ENCODE measurements at places on chromosomes 3 and 15.

- no peak for DNase-seq
Observed at GRCh38 chr3:185049710-185050109, 103.2 kb downstream of the C3orf70 start.

- DNase-seq: no peak
Observed at GRCh38 chr15:67887776-67888175, 47.9 kb upstream of the RNU6-1 start.

DNA sequence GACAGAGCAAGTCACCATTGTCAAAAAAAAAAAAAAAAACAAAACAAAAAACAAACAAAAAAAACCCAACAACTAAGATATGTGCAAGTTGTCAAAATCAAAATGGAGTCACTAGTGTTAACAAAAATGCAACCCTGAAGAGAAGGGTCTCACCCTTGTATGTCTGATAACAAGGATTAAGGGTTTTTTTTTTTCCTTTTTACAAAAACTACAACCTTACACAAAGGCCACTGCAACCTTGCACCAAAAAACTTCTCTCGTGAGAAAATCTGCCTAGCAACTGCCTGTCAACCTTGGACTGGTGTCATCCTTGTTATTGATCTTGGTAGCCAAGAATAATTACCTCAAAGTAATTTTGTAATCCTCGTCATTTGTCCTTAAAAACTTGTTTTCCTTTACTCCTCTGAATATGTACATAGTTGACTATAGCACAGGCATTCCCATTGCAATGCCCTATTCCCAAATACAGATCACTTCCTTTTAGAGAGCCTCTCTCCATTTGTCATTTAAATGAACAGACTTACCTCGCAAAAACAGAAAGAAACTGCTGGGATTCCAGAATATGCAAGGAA, 24.0 kb downstream of the TFRC start:
- no peak for DNase-seq

- no peak for DNase-seq
Observed at GRCh38 chr3:35739181-35739809, 100.0 kb downstream of the ARPP21 start.

- no peak for DNase-seq
Observed at GRCh38 chr15:92882697-92883162, 17.4 kb upstream of the CHD2 start.

- DNase-seq: no peak
Observed at GRCh38 chr3:169954142-169954756, 12.4 kb upstream of the SEC62 start.

GRCh38 chr3:182005219-182005618, 293.5 kb downstream of the SOX2 start:
- no peak for DNase-seq

DNA sequence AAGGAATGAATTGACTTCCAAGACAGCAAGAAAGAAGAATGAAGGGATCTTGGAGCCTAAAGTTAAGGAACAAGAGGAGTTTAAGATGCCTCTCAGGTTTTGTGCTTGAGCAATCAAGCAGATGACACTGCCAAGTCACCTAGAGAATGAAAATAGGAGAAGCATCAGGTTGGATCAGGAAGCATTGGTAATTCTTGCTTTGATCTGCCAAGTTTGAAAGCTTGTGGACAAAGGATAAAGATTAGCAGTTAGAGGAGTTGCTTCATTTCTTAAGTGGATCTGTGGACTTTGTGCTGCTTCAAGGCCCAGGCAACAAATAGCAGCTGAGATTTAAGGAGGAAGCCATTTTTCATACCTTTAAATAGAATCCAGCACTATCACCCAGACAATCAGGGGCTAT, 35.6 kb downstream of the FRMD5 start:
- no peak for DNase-seq

DNA sequence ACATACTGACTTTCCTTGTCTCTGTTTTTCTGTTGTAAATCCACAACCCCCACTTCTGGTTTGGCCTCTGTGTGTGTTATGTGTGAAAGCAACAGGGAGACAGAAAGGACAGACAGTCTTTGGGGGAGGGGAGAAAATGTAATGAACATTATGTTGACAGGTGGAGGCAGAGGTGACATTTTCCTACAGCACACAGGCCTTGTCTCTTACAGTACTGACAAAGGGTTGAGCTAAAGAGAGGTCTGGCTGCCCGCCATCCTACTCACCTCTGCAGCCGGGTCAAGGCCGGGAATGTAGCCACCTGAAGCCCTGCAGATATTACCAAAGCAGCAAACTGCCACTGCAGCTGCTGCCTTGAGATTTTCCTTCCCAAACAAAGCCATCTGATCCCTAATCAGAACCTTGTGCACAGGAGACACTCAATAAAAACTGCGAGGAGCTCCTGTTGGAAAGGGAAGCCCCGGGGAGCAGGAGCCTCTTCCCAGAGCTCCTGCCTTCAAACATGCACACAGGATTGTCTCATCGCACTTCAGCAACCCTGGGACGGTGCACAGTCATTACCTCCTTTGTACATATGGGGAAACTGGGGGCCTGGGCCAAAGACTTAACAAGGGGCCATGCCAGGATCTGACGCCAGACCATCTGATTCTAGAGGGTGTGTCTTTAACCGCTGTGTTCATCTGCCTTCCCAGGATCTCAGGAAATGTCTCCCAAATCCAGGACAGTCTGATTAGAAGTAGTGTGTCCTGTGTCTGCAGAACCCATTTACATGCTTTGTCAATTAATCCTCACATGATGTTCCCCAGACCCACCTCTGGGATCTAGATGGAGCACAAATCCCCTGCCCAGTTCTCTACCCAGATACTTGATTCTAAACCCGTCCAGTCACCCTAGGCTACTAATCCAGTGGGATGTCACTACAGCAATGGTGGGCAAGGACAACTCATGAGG, 14.2 kb downstream of the MYO5C start:
- no peak for DNase-seq

DNA sequence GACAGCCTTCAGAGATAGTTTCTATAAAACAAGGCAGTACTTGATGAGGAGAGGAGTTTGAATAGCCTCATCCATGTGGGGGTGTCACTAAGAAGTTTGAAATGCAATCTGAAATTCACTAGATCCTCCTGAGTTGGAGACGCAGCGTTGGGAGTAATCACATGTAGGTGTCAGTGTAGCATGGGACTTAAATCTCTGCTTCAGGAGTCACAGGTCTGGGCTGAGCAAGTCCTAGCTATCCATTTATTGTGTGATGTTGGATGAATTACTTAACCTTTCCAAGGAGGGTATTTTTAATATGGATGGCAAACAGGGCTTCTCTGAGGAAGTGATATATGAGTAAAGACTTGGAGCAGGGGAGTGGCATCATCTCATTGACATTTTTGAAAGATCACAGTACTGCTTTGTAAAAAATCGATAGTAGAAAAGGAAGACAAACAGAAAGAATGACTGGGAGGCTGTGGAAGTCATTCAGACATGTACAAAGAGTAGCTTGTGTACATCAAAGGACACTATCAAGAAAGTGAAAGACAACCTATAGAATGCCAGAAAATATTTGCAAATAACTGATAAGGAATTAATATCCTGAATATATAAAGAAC, 17.1 kb downstream of the CP start:
- DNase-seq: no peak

DNA sequence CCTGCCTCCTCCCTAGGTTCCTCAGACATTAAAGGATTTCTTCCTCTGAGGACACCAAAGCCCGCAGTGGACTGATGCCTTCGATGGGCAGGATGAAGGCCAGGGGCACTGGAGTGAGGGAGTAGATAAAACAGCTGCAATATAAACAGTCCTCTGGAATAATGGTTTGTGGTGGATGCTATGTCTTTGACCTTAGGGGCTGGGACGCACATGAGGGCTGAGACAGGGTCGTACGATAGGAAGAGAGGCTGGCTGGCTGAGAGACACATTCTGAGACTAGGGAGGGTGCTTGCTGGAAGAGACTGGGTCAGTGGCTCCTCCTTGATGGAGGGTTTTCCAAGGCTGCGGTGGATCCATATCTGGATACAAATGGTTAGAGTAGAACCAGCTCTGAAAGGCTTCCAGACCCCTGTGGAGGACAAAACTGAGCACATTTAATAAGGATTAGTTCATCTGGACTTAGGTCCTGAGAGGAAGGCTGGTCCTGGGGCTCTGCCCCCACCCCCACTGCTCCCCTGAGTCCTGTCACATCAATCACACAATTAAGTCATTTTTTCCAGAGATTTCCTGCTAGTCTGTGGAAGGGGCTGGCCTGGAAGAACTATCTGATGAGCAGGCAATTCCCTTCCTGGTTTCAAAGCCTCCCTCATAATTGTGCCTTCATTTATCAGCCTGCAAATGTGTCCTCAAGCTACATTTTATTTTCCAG, 15.8 kb downstream of the TBC1D21 start:
- no peak for DNase-seq

DNA sequence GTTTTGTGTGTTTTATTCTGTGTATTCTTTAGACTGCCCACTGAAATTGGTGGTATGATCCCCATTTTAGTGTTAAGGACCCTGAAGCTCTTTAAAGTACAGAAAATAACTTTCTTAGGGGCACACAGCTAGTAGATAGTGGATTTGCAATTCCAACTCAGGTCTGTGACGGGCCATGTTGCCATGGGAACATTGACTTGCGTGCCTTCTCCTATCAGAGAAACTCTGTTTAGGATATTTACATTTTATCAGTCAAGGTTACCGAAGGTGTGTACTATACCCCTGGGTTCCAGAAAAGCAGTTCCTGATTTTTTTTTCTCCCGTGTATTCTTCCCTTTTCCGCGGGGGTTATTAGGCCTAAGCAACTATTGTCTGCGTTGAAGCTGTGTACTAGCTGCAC, 19.4 kb downstream of the MYZAP start:
- no peak for DNase-seq

Measured in CD4-positive, alpha-beta T cell treated with Interleukin-17A for 4 hours (primary cell).